Spleen (tissue), 13 donors: ENCODE measurements at places on chromosomes 2 and 18.

- no peak for DNase-seq
These were observed 57.3 kb upstream of the TANK start for GRCh38 chr2:161102770-161103450.

GRCh38 chr2:159010340-159010739, 41.9 kb downstream of the TANC1 start:
- peak; percentile 32 for DNase-seq

DNA sequence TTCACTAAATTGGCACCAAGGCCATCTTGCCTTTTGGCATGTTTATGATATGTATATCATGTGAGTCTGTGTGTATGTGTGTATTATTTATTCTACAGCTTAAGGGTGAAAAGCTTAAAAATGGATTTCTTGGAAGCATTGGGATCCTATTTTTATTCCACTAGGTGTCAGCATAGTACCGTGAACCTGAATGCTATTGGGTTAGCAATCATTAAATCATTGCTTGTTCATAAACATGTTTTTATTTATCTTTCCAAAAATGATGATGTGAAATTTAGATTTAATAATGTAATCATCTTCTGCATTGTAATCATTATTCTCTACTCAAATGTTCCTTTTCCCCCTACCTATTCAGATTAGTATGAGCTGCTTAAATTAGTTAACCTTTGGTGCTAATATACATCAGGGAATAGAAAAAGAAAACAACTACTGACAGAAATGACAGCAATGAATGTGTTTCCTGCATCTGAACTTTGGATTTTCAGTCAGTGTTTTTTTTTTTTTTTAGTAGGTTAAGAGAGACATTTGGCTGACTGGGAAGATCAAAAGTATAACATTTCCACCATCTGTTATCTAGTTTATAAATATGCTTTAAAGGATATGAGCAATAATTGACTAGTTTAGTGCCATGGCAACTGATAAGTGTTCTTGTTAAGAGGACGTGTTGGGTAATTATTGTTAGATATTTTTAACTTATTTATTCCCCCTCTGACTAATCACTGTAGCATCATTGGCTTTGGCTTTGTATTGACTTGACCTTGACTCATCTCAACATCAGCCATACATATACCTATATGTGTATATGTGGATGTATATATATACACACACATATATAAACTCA, 14.1 kb upstream of the ZSWIM2 start:
- no peak for DNase-seq

DNA sequence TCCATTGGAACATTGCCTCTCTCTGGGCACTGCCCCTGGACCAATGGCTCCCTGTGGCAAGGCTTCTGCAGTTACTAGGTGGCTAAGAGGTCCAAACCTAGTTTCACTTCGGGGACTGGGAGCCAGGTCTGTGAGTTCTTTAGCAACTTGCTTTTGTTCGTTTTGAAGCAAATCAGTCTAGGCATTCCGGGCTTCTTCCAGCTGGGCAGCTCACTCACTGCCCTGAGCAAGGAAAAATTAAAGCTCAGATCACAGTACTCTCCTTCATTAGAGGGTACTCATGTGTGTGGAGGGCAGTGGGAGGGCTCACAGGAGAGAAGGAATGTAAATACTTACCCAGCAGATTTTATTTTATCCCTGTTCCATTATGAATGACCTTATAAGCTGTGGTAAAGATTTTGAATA, 80.3 kb downstream of the SPP2 start:
- DNase-seq, result no peak

GRCh38 chr2:237222601-237223041, 136.9 kb downstream of the COPS8 start:
- DNase-seq, result no peak

- DNase-seq, result no peak
These were observed 358.6 kb downstream of the METTL4 start for GRCh38 chr18:2212598-2213205.

GRCh38 chr2:165219481-165219880, 15.6 kb upstream of the SCN3A start:
- no peak for DNase-seq
